NCI-H510A treated with DMSO at 0.1 percent for 48 hours (cell line): ENCODE measurements at places on chromosomes 11 and 22.

DNA sequence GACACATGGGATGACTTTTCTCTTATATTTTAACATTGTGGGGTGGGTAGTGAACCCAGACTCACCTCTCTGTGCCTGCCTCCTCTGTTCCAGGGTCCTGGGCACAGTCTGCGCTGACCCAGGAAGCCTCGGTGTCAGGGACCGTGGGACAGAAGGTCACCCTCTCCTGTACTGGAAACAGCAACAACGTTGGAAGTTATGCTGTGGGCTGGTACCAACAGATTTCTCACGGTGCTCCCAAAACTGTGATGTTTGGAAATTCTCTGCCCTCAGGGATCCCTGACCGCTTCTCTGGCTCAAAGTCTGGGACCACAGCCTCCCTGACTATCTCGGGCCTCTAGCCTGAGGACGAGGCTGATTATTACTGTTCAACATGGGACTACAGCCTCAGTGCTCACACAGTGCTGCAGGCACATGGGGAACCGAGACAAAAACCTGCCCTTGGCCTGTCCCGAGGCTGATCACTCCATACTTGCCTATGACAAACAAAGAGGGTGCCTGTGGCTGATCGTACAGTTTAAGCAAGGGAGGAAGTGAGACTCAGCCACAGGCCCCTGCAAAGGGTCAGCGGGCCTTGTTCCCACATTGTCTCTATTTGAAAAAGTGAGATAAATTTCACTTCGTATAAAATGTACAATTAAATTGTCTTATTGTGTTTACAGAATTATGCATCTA is 43.7 kb upstream of the TOP3B start:
- no peak for DNase-seq

GRCh38 chr22:23117891-23118646 is 23.7 kb downstream of the RSPH14 start:
- DNase-seq: no peak

DNA sequence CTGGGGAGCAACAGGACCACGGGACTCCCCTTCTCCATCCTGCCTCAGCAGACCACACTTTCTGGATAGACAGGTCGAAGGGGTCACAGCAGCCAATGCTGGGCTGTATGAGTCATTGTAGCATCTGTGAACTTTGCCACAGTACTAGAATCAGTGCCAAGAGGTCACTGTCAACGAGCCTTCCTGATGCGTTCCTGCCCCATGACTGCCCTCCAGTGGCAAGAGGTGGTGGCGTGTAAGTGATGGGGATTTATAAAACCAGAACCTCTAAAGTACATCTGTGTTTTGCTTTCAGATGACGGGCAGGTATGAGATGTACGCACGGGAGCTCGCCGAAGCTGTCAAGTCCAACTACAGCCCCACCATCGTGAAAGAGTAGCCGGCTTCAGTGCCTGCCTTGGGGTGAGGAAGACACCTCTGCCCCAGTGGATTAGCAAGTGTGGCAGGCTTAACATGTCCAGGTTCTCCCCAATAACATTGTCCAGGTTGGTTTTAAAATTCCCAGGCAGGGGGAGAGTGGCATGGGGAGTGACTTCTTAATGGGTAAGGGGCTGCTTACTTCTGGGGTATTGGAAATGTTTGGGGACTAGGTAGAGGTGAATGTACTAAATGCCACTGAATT is 29.4 kb downstream of the GUCD1 start:
- DNase-seq: peak; percentile 52

- DNase-seq: no peak
These were observed 5.3 kb downstream of the SMIM38 start for GRCh38 chr11:69161117-69161407.

GRCh38 chr11:87967459-87967858 is 207.8 kb downstream of the RAB38 start:
- no peak for DNase-seq
